Germinal center (tissue), 1 donor: ENCODE measurements at places on chromosomes 6 and 20.
A peak's percentile ranks its signal among the peaks of the same experiment; 100 is the strongest.

- no peak for DNase-seq
These were observed 77.3 kb downstream of the EDN1 start for GRCh38 chr6:12367412-12367811.

DNA sequence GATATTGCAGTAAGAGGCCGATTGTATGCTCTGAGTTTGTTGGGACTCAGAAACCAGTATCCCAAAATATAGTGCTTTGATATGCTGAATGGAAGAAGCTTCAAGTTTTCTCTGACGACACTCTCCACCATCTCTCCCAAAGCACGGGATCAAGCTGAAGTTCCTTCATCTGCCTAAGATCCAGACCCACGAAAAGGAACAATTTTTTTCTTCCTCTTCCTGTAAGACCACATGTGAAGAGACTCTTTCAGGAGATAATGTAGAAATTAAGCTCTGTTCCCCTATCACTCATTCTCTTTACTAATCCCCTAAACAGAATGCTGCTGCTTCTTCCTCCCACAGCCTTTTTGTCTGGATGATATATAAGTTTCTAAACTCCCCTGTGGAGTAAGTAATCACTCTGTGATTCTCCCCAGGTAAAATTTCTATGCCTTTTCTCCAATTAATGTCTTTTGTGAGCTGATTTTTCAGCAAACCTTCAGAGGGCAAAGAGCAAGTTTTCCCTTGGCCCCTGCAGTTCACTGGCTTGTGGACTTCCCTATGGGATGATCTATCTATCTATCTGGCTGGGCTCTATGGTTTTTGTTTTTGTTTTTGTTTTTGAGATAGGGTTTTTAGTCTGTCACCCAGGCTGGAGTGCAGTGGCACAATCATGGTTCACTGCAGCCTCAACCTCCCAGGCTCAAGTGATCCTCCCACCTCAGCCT is 13.5 kb upstream of the PNRC1 start:
- DNase-seq: no peak

DNA sequence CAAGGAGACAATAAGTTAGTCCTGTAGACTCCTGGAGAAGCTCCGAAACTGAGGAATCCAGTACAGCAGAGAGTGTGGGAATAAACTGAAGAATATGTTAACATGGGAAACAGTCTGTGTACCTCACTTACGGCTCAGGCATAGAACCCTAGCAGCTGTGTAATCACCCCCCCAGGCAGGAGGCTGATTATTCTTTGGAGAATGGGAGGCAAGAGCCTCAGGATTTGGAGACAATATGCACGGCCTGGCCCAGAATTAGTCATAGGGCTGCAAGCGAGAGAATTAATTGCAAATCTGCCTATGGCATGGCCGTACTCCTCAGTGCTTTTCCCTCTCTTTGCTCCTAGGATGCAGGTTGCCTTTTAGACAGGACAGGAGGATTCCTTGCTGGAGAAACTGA is 27.5 kb upstream of the FYN start:
- DNase-seq: no peak

DNA sequence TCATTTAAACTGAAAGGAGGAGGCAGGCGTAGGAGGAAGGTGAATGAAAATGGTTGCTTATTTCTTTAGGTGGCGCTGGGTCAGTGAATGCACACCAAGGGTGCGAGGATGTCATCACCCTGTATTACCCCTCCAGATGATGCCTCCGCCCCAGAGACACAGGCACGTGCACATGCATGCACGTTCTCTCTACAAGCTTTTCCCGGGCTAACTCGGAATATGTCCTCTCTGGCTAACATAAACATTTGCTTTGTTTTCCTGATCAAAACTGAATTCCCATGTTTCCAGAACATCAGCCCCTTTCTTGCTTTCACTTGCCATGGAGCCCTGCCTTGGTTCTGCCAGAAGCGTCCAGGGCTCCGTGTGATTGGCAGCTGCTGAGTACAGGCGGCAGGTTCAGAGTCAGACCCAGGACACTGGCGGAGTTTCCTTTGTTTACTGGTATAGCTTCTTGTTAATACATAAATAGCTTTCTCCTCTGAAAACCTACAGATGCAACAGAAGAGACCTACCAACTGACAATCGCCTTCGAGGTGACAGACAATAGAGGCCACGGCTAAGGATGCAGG is 131.2 kb upstream of the RPS6KA2 start:
- no peak for DNase-seq

DNA sequence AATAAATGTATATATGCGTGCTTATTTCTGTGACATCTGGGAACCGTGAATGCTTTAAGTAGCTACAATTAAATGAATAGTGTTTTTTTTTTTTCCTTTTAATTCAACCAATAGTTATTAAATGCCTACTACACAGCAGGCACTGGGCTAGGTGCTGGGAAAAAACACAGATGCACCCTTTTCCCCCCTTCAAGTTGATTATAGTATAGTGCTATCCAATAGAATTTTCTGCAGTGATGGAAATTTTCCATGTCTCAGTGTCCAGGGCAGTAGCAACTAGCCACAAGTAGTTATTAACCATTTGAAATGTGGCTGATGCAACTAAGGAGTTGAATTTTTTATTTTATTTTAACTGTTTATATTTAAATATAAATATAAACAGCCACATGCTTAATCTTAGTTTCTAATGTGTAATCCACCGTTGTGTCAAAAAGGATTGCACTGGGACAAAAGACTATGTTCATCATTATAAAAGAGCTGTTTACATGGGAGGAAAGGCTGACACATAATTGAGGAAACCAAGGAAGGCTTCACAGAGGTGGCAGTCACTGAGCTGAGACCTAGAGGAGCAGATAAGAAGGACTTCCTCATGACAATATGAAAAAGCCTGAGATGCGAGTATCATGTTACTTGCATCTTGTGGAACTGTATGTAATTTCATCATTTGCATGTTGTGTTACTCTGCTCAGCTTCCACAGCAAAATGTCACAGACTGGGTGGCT is 261.2 kb upstream of the PLCB4 start:
- DNase-seq: no peak

DNA sequence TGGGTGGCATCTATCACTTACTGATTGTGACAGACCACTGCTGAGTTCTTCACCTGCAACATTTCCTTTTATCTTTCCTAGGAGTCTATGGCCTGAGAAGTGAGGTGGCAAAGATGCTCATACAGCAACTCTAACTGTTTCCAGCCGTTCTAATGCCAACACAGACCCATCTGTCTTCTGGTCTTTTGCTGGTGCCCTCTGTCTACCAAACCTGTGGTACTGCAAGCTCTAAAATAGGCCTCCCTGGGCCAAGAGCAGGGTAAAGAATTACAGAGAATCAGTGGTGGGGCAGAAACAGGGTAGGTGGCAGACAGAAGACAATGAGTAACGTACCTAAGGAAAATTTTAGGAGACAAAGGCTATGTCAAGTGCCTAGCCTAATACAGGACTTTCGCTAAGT is 611.0 kb upstream of the FLRT3 start:
- no peak for DNase-seq

DNA sequence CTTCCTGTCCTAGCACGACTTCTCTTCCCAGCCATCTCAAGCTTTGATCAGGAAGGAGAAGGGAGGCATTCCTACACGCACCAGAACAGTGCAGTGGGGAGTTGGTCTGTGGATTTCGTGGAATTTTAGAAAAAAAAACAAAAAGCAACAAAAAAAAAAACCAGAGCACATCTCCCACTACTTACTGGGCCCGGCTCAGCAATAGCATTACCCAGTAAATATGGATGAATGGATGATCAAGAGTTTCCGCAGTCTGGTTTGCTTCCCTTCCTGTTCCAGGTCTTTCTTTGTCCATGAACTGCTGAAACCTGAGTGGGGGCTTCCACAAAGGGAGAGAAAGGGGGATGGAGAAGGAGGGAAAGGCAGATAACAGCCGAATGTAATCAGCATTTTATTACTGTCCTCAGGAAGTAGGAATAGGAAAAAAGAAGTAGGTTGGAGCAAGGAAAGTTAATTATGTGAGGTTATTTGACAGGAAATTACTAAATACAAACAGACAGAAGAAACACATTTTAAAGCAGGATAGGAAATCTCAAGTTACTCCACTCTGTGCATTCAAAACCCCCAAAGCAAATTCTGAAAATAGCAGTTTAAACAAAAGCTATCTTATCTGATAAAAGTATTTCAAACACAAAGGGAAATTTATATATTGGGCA is 349.0 kb downstream of the PRL start:
- no peak for DNase-seq

DNA sequence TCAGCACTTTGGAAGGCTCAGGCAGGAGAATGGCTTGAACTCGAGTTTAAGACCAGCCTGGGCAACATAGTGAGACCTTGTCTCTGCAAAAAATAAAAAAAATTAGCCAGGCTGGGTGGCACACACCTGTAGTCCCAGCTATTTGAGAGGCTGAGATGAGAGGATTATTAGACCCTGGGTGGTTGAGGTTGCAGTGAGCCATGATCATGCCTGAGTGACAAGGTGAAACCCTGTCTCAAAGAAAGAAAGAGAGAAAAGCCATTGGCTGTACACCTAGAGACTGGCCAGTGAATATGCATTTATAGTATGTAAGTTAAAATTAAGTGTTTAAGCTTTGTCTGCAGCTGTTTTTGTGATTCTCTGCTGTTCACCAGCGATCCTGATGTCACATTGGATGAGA is 6.1 kb downstream of the RBCK1 start:
- no peak for DNase-seq

- no peak for DNase-seq
These were observed 158.2 kb upstream of the ZFP64 start for GRCh38 chr20:52349806-52350205.

- no peak for DNase-seq
These were observed 94.0 kb downstream of the RNGTT start for GRCh38 chr6:88869263-88870020.

- peak; percentile 20 for DNase-seq
These were observed 100.8 kb upstream of the NEDD9 start for GRCh38 chr6:11333132-11333849.

GRCh38 chr20:5674176-5674660 is 76.0 kb upstream of the SHLD1 start:
- peak; percentile 66 for DNase-seq

GRCh38 chr6:75748743-75749538 is at the start of gene MYO6:
TSS of gene MYO6 (plus strand) at chr6:75749239. CDS start at chr6:75817548, 68,309 bp downstream.
- DNase-seq: peak; percentile 56

DNA sequence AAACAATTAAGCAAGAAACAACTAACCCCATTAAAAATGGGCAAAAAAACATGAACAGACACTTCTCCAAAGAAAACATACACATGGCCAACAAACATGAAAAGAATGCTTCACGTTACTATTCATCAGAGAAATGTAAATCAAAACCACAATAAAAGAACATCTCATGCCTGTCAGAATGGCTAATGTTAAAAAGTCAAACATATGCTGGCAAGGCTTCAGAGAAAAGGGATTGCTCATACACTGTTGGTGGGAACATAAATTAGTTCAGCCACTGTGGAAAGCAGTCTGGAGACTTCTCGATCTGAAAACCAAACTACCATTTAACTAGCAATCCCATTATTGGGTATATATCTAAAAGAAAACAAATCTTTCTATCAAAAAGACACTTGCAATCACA is 217.5 kb downstream of the TINAG start:
- no peak for DNase-seq
